ENCODE measurements at places on chromosomes 4 and X.

GRCh38 chrX:6941041-6941440, 206.5 kb upstream of the STS start:
- no peak for DNase-seq

DNA sequence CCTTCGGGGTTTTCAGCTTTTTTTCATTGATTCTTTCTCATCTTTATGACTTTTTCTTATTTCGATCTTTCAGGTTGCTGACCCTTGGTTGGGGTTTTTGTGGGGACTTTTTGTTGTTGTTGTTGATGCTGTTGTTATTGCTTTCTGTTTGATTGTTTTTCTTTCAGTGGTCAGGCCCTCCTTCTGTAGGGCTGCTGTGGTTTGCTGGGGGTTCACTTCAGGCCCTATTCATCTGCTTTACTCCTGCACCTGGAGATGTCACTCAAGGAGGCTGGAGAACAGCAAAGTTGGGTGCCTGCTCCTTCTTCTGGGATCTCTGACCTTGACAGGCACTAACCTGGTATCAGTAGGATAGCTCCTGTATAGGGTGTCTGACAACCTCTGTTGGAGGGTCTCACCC, 39.9 kb upstream of the PCDH18 start:
- no peak for DNase-seq

DNA sequence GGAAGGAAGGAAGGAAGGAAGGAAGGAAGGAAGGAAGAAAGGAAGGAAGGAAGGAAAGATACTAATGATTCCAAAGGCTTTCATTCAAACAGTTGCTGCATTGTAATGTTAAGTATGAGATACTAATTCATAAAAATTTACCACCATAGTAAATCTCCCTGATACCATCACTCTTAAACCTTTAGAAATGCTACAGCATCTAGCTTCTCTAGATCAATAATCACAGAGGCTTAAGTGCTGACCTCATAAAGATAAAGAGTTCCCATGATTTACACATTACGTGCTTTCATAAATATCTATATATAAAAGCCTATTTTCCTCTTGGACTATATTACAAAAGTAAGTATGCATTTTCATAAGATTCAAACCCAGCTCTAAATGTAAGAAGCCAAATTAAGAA, 36.4 kb downstream of the F9 start:
- DNase-seq, result no peak

GRCh38 chr4:98081936-98082335, 61.3 kb downstream of the STPG2 start:
- no peak for DNase-seq
